ENCODE measurements at places on chromosomes 2 and 18. TPM values are rescaled to one million over a fixed set of nuclear protein-coding genes. Genes with fewer than 3 reads are reported as not detected.
A peak's percentile ranks its signal among the peaks of the same experiment; 100 is the strongest.

- no peak for DNase-seq
Measured at GRCh38 chr2:161030260-161031063, 129.8 kb upstream of the TANK start.

DNA sequence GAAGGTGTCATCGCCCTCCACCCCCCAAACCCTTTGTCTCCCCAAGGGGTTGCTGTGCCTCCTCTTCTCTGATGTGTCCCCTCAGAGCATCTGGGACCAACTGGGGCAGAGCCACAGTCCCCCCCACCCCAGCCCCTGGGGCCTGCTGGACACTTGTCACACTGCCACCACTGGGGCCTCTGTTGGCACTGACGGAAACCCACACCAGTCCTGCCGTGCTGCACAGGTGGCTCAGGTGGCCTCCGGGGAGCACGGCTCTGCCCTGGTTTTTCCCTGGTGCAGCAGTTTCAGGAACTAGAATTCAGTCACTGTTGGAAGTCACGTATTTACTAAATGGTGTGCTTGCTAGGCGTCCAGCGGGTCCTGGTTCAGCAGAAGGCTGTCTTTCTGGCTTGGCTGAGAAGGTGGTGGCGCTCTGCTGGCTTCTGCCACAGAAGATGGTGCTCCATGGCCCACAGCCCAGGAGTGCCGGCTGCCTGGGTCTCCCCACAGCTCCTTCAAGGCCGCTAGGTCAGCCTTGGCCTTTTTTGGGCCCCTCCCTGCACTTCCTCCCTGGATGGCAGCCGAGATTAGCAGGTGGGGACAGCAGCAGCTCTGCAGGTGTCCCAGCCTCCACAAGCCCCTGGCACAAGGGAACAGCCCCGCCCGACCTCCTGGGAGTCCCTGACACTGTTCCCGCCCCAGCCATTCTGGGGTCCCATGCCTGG is 18.6 kb upstream of the KLHL30 start:
- no peak for DNase-seq

FOXD4L1 gene
- not detected for total RNA-seq

GRP gene
- 346 TPM for total RNA-seq

ZSWIM2 gene
- not detected for total RNA-seq

DNA sequence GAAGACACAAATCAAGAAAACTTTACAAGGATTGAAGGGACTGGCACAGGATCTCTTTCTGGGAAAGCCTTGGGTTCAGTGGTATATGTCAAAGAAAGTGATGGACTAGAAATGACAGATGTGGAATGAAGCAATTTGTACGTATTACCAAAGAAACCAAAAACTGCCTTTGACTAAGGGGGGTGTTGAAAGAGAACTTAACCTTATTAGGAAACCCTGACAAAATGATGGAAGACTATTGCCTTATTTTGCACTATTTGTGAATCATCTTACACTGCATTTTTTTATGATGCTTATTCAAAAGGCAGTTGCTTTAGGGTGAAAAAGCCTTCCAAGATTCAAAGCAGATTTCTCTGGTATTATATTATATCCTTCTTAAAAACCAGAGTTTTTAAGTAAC is 4.0 kb downstream of the TSGA10 start:
- DNase-seq, result no peak

GCG gene
- total RNA-seq, result not detected

GRCh38 chr2:231803501-231804138 is 17.4 kb downstream of the COPS7B start:
- DNase-seq, result no peak

DNA sequence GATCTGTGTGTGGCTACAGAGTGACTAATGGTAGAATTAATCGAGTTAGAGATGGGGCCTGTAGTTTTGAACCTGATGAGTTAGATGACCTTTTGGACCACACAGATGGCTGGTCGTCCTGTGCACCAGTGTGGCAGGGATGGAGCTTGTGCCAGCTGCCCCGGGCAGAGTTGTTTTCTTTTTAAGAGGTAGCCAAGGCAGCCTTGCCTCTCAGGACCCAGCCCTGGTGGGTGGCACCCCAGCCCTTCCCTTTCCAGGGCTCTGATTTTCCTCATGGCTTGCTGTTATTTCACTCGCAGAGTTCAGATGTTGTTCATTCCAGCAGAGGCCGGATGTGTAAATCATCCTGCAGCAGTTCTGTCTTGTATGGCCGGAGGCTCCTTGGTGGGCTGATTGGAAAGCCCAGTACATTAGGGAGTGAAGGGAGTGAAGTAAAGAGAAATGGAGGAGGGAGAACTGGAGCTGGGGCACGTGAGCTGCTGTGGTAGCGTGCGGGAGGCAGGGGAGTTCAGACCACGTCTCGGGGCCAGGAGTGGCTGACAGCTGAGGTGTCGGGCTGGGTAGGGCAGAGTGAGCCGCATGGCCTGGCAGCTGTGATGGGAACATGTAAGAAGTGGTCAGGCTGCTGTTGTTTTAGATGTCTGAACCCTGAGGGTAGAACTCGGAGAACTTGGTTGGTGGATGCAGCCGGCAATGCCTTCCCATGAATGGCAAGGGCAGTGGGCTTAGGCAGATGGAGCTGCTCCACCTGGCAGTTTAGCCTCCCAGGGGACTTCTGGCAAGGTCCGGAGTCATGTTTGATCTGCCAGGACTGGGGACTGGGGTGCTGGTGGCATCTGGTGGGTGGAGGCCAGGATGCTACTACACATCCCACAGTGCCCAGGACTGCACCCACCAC is 28.8 kb downstream of the ASAP2 start:
- DNase-seq, result peak; percentile 60

- DNase-seq, result no peak
Measured at GRCh38 chr2:202821206-202822160, 50.1 kb downstream of the ICA1L start.

DNA sequence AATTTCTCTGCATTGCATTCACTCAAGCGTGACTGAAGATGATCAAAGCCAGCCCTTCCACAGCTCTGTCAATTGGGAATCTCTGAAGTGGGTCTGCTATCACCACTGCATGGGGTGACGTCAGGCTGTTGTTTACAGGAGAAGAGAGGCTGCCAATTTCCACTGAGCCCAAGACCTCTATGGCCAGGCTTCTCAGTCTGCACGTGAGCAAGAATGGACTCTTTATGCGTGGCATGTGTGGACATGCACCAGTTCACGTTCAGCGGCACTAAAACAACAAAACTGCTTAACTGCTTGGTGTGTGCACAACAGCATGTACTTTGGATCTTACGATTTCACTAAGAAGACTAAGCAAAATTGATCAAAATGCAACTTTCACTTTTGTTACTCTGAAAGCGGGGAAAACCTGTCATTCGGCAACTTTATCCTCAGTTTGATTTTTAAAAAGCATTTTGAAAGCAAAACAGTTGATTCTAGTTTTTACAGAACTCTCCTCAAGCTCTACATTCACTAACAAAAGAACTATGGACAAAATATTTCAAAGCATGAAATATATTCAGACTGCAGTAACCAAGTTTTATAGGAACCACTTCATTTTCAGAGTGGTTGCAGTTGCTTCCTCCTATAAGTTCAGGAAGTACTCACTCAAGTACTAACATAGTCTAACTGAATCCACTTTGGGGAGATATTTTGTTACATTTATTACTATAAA is 77.0 kb upstream of the SERTAD2 start:
- DNase-seq, result peak; percentile 58

KIF3C gene
- total RNA-seq, result 46.2 TPM

TMEM178A gene
- total RNA-seq, result 0.21 TPM

DNA sequence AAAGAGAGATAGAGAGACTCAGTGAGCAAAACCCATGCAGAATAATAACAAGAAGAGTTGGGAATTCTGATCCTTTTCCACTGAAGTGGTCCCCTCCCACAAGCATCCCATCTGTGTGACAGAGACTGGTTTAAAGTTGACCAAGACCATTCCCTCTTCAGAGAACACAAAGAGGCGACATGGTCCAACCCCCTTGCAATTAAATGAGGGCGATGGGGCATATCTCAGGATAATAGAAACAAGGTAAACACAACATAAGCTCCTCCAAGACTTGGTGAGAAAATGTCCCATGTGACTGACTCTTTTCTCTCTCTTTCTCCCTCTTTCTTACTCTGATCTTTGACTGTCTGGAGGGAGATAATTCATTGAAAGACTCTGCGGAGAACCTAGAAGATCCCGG is 526.7 kb downstream of the SOX11 start:
- DNase-seq, result no peak

MC5R gene
- total RNA-seq, result not detected

DNA sequence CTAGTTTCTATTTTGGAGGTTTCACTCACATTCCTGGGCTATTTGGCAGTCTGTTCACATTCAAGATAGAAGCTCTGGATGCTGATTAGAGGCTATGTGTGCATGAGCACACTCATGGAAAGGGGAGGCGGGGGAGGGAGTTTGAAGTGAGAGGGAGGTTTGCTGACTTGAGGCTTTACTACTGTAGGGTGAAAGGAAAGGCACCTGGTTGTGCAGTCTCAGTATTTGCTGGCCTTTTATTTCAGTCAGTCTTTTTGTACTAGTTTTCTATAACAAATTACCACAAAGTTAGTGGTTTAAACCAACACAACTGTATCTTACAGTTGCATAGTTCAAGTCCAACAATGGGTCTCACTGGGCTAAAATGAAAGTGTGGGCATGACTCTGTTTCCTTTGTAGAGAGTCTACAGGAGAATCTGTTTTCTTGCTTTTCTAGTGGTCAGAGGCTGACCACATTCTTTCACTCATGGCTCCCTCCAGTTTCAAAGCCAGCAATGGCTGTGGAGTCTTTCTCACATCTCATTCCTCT is 47.7 kb upstream of the NR4A2 start:
- no peak for DNase-seq

LRRC30 gene
- not detected for total RNA-seq
